Forelimb muscle (tissue), 1 donor: ENCODE measurements at places on chromosomes 7 and 10. TPM values are rescaled to one million over a fixed set of nuclear protein-coding genes. Genes with fewer than 3 reads are reported as not detected.

Gene ABCC2
- 1.0 TPM for polyA plus RNA-seq

Gene PIK3AP1
- 1.8 TPM for polyA plus RNA-seq

Gene BUD31
- polyA plus RNA-seq = 68.8 TPM

Gene LRRC17
- polyA plus RNA-seq = 28.5 TPM

Gene CFAP69
- polyA plus RNA-seq = 3.0 TPM
